ENCODE measurements at places on chromosomes 5 and 9.

- no peak for DNase-seq
Observed at GRCh38 chr9:81461196-81461595, 228.2 kb downstream of the TLE1 start.

GRCh38 chr5:40405230-40405629 is 274.5 kb upstream of the PTGER4 start:
- DNase-seq: peak; percentile 34

GRCh38 chr5:78747705-78748359 is 99.3 kb upstream of the LHFPL2 start:
- peak; percentile 73 for DNase-seq

- no peak for DNase-seq
Observed at GRCh38 chr9:114860187-114860586, 54.3 kb upstream of the TNFSF15 start.

DNA sequence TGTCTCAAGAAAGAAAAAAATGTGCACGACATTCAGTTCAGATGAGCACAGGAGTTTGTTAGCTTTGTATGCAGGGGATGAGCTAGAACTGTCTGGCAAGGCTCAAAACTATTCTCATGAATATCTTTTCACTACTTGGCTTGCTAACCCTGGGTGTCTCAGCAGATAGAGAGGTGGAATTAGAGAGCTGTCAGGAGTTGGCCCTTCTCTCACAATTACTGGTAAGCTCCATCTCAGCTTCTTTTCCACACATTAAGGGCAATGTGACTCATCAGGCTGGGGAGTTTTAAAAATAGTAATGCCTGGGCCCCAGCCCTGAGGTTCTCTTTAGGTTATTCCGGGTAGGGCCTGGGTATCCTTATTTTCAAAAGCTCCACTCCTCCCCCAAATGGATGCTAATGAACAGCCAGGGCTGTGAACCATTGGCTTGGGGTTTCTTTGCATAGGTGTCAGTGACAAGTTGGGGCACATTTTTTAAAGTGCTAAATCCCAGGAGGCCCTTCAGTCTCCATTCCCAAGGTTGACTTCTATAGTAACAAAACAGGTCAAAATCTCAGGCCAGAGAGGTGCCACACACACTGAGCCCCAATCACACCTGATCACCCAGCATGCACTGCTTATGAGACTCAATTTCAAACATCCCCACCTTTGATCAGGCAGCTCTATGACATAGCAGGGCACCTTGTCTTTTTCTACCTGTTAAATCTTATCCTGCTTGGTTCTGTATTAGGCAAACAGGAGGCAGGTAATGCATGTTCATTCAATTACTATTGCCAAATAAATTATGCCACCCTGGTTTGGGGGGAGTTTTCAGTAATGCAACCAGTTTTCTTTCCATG is 239.7 kb upstream of the DAP start:
- DNase-seq: no peak

DNA sequence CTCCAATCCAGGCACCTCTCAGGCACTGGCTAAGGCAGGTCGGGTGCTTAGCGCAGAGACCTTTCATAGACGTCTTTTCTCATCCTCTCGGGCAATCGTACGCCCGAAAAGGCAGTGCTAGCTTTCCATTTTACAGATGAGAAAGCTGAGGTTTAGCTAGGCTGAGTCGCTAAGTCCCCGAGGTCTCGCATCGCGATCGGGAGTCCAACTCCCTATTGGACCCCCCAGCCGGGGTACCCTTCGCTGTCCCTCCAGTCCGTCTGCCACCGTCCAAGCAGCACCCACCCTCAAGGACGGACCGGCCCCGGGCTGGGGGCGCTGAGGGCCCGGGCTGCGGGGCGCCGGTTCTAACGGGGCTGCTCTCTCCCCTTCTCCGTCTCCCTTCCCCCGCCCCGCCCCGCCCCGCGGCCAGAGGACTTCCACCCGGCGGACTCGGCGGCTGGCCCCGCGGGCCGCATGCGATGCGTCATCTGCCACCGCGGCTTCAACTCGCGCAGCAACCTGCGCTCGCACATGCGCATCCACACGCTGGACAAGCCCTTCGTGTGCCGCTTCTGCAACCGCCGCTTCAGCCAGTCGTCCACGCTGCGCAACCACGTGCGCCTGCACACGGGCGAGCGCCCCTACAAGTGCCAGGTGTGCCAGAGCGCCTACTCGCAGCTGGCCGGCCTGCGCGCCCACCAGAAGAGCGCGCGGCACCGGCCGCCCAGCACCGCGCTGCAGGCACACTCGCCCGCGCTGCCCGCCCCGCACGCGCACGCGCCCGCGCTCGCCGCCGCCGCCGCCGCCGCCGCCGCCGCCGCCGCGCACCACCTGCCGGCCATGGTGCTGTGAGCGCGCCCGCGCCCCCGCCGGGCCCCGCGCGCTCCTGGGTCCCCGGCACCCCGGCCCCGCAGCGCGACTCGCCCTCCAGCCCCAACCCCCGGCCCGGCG is 12.5 kb upstream of the EXOSC2 start:
- peak; percentile 83 for DNase-seq

DNA sequence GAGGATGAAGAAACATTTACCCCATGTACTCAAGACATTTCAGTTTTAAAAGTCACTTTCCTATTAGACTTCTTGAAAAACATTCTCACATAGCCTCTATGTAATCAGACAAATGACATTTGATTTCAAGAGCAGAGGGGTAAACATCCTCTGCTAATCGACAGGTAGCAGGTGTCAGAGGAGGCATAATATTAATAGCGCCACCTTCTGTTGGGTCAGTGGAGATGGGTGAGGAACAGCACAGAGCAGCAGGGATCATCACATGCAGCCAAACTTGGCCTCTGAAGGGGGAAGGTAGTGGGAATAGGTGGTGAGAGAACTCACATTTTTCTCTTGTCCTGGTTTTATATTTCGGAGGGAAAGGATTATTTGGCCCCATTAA is 3.3 kb upstream of the LSM11 start:
- DNase-seq: no peak

GRCh38 chr5:108472237-108472636 is 90.3 kb upstream of the FBXL17 start:
- no peak for DNase-seq

DNA sequence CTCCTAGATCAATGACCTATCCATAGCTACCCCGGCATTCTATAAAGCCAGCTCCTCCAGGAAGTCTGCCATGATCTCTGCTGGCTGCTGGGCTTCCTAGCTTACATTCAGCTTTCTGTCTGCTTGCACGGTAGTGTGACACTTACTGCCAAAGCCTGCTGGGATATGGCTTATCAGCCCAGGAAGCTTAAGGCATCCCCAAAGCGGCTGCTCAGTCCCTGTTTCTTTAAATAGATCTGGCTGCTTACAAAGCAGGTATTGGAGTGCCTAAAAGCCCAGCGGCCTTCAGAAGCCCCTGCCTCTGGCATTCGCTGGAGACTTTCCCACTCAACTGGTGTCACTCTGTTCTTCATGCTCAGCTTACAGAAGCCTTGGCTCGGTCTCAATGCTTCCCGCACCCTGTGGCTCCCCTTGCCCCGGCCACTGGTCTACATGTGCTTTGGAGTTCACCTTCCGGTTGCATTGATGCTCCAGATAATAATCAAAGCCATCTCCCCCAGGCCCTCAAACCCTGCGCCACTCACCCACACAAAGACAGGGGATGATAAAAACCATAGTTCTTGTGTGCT is 31.3 kb upstream of the STRBP start:
- DNase-seq: no peak

DNA sequence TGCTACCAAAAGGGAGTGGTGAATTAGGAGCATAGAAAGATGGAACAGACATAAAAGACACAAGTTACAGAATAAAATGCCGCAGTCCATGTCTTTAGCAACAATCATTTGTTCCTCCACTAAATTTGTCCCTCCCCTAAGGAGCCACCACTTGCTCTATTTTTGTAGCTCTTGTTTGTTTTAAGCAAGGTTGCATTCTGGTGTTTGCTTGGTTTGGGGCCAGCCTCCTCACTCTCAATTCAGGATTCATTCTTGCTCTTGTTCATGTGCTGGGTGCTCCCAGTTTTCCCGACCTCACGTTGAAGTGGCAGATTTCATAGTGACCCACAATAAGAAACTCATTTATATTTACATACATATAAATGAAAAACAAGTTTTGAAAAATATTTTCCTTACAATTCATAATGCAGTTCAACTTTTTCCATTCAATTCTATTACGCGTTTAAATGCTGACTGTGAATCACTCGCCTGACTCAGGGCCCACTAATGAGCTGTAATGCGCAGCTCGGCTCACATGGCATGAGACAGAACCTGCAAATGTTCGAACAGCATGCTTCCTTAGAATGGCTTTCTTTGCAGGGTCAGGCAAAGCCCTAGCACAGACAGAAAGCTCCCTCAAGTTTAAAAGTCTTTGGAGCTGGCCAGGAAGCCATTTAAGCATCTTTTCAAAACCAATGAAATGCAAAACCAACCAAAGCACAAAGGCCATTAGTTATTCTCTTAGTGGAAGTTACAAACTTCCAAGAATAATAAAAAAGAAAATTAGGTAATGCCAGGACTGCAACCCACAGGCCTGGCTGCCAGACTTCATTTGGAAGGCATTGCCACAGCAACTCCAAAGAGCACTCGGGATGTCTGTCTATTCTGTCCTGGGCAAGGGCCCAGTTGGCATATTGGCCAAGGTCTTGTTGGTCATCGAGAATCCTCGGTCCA is 41.7 kb downstream of the RETREG1 start:
- peak; percentile 91 for DNase-seq

DNA sequence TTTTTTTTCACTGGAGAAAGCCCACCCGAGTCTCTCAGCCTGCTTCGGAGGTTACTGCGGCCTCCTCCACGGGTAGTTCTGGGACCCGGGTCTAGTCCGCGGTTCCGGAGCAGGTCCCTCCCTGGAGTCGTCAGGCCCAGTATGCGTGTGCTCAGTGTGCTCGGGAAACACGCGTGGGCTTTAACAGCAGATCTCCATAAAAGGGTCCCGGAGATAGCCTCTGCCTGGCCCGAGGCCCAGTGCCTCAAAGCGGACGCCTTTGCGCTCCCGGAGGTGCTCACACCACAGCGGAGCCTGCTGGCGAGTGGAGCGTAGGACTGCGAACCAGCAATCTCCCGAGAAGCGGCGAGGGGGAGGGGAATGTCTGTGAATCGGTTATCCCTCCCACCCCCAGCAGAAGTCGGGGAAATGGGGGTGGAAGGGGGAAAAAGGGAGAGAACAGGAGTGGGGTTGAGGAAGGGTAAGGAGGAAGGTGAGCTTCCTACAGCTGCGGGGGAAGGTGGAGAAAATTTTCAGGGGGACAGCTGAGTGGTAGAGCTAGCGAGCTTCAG is 28.7 kb downstream of the CDKN2A start:
- DNase-seq: peak; percentile 77

DNA sequence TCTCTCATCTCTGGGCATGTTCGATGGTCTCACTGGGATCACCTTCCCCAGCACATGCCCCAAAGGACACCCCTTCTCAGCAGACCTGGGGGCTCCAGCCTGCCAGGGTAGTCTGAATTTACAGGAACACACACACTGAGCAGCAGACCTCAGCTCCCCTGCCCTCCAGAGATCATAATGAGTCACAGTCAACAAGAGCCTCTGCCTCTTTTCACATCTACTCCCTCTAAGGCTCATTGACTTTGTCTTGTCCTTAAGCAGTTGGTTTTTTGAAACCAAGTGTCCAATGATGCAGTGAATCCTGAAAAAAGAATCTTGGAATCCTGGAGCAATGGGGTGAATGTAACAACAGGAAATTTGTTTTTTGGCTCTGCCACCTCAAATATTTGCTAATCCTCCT is 20.8 kb downstream of the GABBR2 start:
- peak; percentile 44 for DNase-seq

GRCh38 chr9:96871176-96871575 is 16.9 kb upstream of the ZNF782 start:
- no peak for DNase-seq

GRCh38 chr5:173025651-173026050 is 30.5 kb upstream of the CREBRF start:
- DNase-seq: no peak

GRCh38 chr9:90894986-90895687 is 93.5 kb downstream of the SYK start:
- no peak for DNase-seq

GRCh38 chr5:177309351-177310191 is 2.1 kb downstream of the MXD3 start:
- DNase-seq: peak; percentile 70

DNA sequence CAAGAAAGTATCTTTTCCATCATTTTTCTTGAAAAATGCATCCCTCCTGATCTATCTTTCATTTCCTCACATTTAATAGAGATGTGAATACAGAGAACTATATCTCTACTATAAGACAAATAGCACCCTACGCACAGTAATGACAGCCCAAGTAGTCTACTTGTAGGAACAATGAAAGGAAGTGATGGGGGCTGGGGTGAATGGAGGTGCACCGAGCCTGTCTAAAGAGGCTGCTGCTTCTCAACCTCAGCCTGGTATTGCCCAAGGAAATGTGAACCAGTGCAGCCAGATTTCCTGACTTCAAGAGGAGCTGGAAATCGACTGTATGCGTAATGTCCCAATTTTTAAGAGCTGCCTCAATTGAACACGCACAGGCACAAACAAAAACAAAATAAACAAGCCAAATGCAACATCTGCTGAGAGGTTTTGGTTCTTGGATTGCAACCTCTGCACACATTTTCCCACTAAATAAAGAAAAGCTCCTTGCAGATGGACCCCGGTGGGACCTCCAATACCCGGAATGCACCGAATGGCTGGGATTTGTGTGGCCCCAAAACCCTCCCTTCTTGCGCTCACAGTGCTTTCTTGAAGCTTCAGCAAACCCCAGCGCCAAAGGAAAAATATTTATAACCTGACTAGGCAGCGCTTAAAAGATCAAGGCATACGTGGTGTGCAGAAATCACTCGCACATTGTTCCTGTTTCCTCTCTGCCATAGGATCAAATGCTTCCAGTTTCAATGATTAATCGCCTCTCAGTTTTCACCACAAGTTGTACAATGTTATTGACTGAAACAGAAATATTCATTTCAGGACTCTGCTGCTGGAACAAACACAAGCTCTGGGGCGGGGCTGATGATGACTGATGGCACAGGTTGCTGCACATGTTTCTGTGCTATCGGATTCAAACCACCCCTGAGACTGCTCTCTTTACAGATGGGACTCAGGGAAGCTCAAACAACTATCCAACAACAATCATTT is 68.3 kb downstream of the KCNIP1 start:
- DNase-seq: peak; percentile 24

DNA sequence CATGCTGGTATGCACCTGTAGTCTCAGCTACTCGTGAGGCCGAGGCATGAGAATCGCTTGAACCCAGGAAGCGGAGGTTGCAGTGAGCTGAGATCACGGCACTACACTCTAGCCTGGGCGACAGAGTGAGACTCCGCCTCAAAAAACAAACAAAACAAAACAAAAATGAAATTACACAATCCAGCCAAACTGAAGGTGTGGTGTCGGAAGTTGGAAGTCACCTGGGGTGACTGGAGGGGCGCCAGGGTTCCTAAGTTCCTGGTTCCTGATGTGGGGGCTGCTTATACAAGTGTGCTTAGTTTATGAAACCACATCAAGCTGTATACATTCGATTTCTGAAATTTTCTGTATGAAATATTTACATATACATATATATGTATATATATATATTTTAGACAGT is 3.7 kb upstream of the DOLPP1 start:
- DNase-seq: no peak

All from fibroblast of mammary gland (primary cell).